Central memory CD4-positive, alpha-beta T cell (primary cell): ENCODE measurements at places on chromosomes 5 and 9.

GRCh38 chr5:34811706-34812105 is 27.3 kb upstream of the TTC23L start:
- DNase-seq: no peak

GRCh38 chr5:149114403-149115312 is 26.6 kb upstream of the ABLIM3 start:
- peak; percentile 30 for DNase-seq

- DNase-seq: no peak
Observed at GRCh38 chr9:18393340-18394130, 80.4 kb upstream of the ADAMTSL1 start.

- no peak for DNase-seq
Observed at GRCh38 chr9:86359151-86359879, 5.1 kb upstream of the TUT7 start.

- no peak for DNase-seq
Observed at GRCh38 chr9:128703616-128704355, 1.5 kb downstream of the PKN3 start.

DNA sequence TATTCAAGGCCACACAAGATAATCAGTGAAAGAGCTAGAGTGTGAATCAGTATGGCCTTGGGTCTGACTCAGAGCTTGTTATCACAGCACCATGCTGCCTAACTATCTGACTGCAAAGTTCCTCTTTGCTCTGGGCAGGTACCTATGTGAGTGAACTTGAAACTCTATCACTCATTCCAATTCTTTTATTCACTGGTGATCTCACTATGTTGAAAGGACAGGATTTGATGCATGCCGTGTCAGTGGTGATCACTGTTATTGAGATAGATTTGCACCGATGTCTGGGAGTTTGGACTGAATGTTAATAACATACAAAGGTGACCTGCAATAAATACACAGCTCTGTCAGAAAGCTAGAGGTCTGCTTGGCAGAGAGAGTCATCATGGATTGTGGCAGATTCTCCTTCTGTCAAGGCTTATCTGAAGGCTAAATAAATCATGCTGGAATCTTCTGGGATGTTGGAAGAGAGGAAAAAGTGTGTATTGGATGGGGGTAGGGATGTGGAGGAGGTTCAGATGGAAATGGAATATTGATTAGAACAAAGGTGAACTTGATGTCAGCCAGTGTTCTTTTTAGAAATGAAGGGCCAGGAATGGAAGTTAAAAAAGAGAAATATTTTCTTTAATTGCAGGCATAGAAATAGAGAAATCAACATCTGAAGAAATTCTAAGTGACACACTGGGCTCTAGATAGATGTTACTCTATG is 91.8 kb upstream of the TNC start:
- no peak for DNase-seq

DNA sequence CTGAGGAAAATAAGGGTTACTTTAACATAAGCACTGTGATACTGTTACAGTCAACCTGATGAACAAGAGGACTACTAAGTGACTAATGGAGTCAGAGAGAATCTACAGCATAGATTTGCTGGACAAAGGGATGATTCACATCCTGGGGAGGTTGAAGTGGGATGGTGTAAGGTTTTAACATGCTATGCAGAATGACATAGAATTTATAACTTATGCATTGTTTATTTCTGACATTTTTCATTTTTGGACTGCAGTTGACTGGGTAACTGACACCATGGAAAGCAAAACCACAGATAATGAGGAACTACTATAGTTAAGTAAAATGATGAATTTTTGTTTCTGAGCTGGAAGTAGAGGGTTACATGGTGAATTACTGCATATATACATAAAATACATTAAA is 389.2 kb downstream of the MAT2B start:
- no peak for DNase-seq

DNA sequence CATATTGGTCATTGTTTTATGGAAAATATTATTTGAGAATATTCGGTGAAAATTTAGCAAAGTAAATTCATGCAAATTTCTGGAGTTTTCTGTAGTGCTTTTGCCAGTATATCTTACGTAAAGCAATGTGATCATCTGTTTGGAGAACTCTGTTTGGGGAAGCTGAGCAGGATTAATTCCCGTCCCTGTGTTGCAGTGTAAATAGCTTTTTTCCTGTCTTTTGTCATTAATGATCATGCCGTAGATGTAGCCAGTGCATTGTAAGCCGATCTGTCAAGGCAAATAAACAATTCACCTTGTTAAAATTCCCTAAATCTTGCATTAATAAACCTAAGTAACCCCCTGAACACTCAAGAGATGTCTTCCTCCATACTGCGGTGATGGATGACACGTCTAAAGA is 39.2 kb downstream of the PPIC start:
- no peak for DNase-seq
